ENCODE measurements at places on chromosomes 1 and 21. TPM values are rescaled to one million over a fixed set of nuclear protein-coding genes. Genes with fewer than 3 reads are reported as not detected.

The LCA5L gene
- total RNA-seq, result 2.2 TPM

The TRIM58 gene
- total RNA-seq, result 0.13 TPM

The ANXA9 gene
- total RNA-seq, result 0.48 TPM

DNA sequence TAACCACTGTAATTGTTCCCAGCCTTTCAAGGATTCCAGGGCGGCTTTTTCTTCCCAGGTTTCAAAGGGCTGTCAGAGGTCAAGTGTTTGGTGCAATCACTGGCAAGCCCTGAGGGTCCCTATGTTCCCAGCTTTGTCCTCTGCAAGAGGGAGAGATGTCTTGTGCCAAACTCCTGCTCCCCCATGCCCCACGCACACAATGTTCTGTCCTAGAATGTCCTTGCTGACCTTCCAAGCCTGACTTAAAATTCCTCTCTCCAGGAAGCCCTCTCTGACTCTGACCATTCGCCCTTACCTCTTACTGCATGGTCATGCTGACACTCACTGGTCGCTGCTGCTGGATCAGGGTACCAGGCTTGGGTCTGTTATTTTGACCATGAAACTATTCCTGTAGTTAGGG lies 152.5 kb upstream of the KCND3 start:
- DNase-seq, result no peak

- DNase-seq, result no peak
Observed at GRCh38 chr1:236009191-236009590, 55.7 kb downstream of the NID1 start.

DNA sequence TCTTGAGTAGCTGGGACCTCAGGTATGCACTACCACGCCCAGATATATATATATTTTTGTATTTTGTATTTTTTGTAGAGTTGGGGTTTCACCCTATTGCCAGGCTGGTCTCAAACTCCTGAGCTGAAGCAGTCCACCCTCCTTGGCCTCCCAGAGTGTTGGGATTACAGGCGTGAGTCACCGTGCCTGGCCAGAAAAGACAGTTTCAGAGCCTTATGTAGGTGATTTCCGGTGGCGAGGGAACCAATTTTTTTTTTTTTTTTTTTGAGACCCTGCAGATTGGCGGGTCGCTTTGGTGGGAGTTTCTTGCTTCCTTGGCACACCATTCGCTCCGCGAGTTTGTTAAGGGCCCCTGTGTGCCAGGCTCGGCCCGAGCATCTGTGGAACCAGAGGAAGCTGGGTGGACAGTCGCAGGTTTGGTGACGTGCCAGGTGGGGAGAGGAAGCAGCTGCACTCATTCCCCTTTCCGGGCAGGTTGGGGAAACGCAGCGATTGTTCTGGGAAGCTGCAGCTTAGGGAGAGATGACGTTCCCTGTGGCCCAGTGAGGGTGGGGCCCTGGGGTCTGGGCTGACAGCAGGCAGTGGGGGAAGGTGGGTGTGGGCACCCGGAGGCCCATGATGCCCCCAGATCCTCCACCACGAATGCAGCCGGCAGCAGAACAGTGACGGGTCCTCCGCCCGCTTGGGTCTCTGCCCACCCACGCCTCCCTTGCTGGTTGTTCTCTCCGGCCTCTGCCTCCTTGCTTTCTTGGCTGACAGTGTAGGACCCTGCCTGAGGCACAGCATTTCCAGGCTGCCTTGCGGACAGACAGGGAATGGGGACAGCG lies 25.1 kb downstream of the SPSB1 start:
- no peak for DNase-seq

DNA sequence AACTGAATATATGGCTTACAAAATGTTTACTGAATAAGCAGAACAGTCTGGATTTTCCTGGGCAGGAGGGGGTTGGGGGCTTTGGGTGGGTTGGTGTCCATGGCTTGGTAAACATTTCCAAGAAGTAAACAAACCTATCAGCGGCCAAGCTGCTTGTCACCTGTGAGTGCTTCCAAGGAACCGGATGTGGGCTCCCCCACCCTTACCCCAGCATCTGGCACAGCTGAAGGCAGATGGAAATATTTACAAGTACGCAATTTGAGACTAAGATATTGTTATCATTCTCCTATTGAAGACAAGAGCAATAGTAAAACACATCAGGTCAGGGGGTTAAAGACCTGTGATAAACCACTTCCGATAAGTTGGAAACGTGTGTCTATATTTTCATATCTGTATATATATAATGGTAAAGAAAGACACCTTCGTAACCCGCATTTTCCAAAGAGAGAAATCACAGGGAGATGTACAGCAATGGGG lies at the start of gene CLCA1:
TSS of gene CLCA1 (plus strand) at position 427 of the 477 bp plus-strand sequence. CDS start at position 472, 45 bp downstream.
- DNase-seq, result no peak

GRCh38 chr1:6674771-6675170 lies 26.8 kb downstream of the DNAJC11 start:
- no peak for DNase-seq

All from SK-MEL-5 (cell line).